ENCODE measurements at places on chromosomes 5 and 9.

GRCh38 chr5:15620501-15620900 lies 120.5 kb downstream of the FBXL7 start:
- DNase-seq = peak; percentile 72

DNA sequence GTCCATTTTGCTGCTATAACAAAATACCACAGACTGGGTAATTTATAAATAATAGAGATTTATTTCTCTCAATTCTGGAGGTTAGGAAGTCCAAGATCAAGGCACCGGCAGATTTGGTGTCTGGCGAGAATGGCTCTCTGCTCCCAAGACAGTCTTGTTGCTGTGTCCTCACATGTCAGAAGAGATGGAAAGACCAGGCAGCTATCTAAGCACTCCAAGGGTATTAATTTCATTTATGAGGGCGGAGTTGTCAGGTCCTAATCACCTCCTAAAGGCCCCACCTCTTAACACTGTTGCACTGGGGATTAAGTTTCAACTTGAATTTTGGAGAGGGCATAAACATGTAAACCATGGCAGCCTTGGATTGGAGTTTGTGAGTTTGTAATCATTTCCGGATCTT lies 30.3 kb downstream of the ADCY2 start:
- DNase-seq = no peak

- peak; percentile 72 for DNase-seq
Measured at GRCh38 chr9:116193636-116194035, 40.0 kb downstream of the PAPPA start.

- DNase-seq = no peak
Measured at GRCh38 chr5:138962614-138963370, 87.7 kb upstream of the LRRTM2 start.

GRCh38 chr9:112132356-112132755 lies 42.7 kb downstream of the SUSD1 start:
- DNase-seq = no peak

GRCh38 chr5:163619951-163620350 lies 114.5 kb downstream of the MAT2B start:
- DNase-seq = no peak

- no peak for DNase-seq
Measured at GRCh38 chr9:84808416-84808815, 138.9 kb downstream of the NTRK2 start.

DNA sequence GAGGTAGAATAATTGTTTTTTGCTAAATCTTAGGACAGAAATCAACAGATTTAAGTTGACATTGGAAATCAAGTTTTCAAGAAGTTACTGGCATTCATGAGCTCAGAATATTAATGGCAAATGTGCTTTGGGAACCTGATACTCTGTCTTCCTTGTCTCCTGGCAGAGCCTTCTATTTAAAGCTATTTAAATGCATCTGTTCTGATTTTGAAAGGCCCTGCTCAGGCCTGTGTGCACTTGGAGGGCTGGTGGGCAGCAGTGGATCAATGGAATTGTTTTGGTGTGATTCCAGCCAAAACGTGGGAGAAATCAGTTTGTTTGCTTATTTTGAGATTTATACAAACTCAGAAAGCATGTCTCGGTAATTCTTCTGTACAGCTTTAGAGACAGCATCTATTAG lies 38.5 kb downstream of the FBXL7 start:
- no peak for DNase-seq

DNA sequence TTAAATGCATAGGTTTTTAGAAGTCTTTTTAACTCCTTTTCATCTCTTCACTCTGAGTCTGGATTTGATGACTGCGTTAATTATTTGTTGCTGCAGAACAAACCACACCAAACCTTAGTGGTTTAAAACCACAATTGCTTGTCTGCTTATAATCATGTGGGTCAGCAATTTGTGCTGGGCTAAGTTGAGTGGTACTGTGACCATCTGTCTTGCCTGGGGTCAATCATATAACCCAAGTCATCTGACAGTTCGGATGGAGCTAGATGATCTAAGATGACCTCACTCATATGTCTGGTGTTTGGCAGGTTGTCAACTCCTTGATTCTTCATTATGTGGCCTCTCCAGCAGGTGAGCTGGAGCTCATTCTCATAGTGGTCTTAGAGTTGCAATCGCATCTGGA lies 219.1 kb upstream of the ELAVL2 start:
- no peak for DNase-seq

- DNase-seq = no peak
Measured at GRCh38 chr5:149790276-149790675, 60.2 kb downstream of the PPARGC1B start.

DNA sequence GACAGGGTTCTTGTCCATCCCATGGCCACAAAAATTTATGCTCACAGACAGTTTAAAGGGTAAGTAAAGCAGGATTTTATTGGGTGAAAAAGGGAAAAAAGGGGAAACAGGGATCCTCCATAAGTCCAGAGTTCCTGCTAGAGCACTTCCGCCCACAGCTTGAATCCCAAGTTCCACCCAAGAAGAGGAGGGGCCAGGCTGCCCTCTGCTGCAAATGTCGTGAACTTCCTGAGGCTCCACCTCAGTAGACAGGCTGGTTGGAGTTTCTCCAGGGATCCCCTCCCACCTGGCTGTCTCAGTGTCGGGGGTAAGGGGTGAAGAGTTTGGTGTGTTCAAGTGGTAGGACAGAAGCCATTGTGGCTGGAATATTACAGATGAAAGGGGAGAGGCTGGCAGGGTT lies 275.0 kb upstream of the SGCD start:
- no peak for DNase-seq

DNA sequence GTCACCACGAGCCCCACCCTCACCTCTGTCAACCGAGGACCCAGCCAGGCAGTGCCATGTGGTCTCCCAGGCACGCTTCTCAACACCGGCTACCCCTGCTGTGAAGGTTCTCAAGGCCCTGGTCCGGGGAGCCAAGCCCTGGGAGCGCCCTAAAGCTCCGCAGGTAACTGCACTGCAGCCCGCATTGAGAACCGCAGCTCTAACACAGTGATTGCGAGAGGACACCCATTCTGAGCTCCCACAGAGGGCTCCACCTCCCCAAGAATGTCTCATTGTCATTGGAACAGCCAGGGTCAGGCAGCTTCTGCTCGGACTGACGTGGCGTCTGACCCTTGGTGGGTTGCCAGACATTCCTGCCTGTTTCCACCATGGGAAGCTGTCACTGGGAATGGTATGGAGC lies 88.3 kb downstream of the ANKRD33B start:
- no peak for DNase-seq

- no peak for DNase-seq
Measured at GRCh38 chr9:87515006-87515405, 17.3 kb downstream of the DAPK1 start.

DNA sequence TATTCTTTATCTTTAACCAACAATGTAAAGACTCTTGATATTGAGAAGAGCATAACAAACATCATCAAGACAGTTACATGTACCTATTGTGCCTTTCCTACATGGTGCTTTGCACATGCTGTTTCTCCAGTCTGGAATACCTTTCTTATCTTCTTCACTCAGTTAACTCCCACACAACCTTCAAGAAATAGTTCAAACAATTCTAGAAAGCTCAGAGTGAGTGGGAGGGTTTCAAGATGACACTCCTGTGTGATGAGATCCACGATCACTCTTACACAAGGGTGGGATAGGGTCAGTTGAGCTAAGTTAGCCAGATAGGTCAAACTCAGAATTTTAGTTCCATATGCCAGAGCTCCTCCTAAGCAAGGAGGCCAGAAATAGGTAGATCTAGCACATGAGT lies 915.5 kb downstream of the NR2F1-AS1 start:
- DNase-seq = no peak

GRCh38 chr5:32251871-32252458 lies 60.8 kb downstream of the MTMR12 start:
- DNase-seq = no peak

DNA sequence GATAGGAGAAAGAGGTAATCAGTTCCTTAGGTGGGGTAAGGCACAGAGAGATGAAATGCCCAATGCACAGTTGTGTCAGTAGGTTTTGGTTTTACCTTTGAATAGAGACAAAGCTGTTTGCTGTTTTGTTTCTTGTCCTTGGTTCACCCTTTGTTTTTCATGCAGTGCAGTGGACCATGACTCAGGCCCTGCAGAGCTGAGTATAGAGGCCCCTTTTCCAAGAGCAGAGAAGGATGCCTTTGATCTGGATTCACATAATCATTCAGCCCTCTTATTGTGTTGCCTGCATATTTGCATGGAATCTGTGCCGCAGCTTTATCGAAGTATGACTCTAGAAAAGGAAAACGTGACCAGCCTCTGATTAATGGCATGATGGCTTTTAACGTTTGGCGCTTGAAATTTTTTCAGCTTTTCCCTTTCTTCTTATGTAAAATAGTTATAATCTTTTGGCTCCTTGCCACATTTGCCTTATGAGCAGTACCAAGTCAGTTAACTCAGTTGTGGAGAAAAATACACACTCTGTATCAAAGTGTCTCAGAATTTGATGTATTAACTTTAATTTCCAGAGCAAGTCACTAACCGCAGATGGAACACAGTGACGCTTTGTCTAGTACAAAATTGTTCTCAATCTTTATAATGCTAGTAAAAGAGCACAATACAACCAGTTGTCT lies 197.6 kb downstream of the KDM4C start:
- DNase-seq = peak; percentile 83
